ENCODE measurements at places on chromosomes 6 and 20.

DNA sequence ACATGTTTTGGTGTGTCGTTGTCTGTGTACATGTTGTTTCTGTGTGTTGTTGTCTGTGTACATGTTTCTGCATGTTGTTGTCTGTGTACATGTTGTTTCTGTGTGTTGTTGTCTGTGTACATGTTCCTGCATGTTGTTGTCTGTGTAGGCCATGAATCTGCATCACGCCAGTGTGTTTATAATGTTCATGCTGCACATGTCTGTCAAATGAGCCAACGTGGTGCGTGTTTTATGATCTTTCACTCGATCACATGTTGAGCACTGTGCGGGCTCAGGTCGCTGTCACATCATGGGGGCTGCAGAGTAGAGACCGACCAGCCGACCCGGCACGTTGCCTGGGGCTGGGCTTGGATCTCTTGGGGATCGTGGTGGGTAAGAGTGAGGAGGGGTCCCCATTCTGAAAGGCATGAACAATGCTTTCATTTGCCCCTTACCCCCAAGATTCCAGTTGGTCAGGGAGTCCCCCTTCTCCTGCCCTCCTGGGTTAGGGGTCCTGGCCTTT is 26.5 kb upstream of the SLCO4A1 start:
- DNase-seq: no peak

DNA sequence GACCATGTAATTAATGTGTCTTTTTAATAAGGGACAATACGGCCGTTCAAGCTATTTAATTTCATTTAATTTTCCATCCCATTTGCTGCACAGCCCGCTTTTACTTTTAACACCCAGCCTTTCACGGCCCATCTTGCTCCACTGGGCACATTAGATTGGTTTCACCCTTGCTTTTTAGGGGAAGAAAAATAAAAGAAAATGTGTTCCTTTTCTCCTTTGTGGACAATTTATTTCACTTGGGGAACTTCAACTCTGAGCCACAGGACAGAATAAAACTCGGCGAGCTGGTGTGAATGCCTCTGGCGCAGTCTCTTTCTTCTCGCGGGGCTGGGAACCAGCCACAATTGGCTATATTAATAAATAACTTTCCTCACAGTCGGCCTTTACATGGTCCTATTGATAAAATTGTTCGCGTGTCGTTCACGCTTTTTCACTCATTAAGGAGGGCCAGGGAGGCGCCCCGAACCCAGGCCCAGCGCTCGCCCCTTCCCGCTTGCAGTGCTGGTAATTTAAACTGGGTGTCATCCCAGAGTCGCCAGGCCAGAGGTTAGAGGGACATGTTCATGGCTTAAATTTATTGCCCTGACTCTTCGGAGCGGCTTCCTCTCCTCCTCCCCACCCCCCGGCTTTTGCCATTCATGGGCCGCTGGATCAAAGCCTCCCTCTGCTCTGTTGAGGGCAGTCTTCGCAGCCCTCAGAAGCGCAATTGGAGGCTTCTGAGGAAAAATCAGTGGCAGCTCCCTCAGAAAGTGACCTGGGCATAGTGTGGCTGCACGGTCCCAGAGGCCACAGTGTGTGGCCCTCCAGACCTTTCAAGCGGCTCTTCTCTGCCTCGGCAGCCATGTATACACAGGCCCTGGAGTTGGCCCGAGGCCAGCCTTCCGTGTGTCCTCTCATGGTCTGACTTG is 2.2 kb upstream of the PRDM13 start:
- DNase-seq: no peak

- DNase-seq: no peak
Measured at GRCh38 chr20:11852189-11852588, 65.5 kb upstream of the BTBD3 start.

DNA sequence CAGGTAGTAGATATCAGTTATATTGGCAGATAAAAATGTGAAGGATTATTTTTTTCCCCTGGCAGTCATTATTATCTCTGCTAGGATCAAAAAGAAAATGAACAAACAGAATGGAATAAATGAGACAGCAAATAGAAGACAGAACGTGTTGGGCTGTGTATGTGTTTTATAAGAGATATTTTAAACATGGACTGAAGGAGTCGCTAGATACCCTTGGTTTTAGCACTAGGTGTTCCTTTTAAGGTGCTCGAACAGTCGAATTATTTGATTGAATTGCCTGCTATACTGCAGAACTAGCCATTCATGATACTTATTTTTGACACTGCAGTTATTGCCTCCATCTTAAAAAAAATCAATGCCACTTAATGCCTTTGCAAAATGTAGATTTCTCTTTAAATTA is 3.7 kb downstream of the GRIK2 start:
- no peak for DNase-seq

DNA sequence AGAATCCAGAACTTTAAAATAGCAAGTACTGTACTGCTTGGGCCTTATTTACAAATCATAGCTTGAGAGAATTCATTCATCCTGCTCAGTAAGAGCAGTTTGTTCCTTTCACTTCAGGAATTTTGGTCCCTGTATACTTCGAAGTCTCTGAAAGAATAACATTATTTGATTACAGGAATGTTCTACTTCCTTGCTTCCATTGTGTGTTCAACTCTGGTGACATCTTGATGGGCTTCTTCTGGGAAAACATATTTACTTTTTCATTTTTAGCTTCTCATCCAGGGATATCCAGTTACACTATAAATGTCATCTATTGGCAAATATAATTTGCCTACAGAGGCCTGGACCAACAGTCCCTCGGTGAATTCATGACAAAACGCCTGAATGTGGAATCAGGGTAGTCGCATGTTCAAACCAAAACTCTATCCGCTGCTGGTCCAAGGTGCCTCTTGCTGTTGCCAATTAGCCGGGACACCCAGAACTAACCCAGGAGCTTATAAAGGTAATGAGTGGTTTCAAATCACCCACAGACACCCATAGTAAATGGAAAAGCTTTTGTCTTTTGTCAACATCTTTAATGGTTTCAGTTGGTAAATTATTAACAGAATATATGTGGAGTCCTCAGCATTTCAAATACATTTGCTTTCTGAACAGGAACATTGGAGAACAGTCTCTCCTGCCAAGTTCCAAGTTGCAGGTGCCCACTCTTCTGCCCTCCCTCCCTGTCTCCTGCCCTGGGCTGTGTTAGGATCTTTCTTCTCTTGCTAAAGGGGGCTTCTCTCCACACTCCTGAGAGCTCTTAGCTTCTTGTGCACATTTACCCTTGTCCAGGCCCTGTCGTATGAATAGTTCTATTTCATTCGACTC is 162.5 kb upstream of the CITED2 start:
- DNase-seq: no peak

GRCh38 chr20:32201977-32202363 is 5.6 kb downstream of the PLAGL2 start:
- no peak for DNase-seq

GRCh38 chr6:7136859-7137334 is 29.1 kb downstream of the RREB1 start:
- DNase-seq: no peak

DNA sequence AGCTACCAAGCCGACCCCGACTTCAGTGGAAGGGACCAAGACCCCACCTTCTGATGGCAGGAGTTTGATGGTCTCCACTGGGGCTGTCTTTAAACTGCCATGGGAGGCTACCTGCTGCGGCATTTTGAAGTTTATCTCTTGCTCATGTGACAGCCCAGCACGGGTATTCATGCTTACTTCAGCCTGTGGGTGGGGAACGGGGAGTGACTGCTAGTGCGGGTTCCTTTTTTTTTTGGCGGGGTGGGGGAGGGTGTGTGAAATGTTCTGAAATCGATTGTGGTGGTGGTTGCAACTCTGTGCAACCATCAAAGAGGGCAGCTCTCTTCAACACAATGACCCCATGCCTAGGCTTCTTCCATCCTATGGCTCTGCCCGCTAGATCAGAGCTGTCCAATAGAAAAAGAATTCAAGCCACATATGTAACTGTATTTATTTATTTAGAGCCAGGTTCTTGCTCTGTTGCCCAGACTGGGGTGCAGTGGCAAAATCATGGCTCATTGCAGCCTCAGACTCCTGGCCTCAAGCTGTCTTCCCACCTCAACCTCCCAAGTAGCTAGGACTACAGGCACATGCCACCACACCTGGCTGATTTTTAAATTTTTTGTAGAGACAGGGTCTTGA is 53.7 kb downstream of the PPP1R16B start:
- DNase-seq: no peak

- no peak for DNase-seq
Measured at GRCh38 chr6:52505726-52506409, 71.0 kb downstream of the TRAM2 start.

- DNase-seq: no peak
Measured at GRCh38 chr6:109978174-109979032, at the start of gene GPR6. GPR6 (plus strand) TSS chr6:109978311; CDS start chr6:109979113, 802 bp downstream.

- no peak for DNase-seq
Measured at GRCh38 chr6:71395731-71396409, 107.3 kb downstream of the OGFRL1 start.

- no peak for DNase-seq
Measured at GRCh38 chr20:5067877-5068645, 51.7 kb downstream of the PCNA start.

- no peak for DNase-seq
Measured at GRCh38 chr6:56863366-56863765, 91.5 kb upstream of the BEND6 start.
